Activated naive CD4-positive, alpha-beta T cell treated with anti-CD3 and anti-CD28 coated beads, Interleukin-2, amount 50 U/mL, for 72 hours (primary cell): ENCODE measurements at places on chromosomes 12 and 14.
A peak's percentile ranks its signal among the peaks of the same experiment; 100 is the strongest.

DNA sequence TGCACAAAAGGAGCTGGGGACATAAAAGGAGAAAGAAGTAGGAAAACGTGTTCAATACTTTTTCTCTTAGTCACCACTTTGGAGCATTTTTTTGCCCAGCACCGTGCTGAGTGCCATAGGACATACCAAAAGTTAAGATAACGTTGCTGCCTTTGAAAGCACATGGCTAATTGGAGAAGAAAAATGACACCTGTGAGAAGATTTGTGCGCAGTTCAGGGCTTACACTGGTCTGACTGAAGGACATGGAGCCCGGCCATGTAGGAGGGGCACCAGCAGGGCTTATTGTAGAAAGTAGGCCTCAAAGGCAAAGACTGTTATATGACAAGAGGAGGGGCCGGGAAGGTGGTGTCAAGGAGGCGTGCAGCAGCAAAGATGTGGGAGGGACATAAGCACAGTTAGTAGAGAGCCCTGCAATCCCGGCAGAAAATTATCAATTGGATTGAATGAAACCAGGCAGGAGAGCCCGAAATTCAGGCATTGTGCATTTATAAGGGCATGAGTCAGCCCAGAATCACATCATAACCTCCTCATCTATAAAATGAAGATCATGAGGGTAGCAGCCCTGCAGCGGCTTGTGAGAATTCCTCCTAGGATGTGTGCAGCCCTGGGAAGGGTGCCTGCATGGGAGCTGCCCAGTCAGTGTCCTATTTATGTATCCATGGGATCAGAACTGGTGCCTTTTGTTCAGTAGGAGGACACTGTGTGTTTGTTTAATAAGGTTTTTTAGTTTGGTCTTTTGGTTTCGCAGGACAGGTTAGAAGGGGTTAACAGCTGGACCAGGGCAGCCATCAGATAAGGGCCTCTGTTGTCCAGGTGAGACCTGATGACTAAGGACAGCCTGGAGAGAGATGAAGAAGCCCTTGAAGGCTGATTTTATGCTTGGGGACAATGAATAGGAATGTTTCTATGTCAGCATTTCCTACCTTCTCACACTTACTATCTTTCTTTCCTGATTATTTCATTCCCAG, 122.4 kb downstream of the GPR135 start:
- no peak for DNase-seq

DNA sequence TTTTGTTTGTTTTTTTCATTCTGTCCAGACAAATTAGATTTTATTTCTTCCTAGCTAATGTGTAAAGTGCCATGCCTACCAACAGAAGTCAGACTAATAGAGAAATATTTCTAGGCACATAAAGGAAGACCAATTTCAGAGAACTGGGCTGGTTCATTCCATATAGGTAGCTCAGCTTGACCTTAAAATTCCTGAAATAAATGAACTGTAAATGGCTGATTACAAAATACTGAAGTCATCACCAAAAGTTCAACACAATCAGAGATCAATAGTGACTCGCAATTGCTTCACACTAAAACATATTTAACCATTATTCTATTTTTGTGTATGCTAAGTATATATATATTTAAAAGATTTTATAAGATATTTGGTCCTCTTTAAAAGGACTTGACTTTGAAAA, 34.2 kb downstream of the PTPRB start:
- DNase-seq = no peak

DNA sequence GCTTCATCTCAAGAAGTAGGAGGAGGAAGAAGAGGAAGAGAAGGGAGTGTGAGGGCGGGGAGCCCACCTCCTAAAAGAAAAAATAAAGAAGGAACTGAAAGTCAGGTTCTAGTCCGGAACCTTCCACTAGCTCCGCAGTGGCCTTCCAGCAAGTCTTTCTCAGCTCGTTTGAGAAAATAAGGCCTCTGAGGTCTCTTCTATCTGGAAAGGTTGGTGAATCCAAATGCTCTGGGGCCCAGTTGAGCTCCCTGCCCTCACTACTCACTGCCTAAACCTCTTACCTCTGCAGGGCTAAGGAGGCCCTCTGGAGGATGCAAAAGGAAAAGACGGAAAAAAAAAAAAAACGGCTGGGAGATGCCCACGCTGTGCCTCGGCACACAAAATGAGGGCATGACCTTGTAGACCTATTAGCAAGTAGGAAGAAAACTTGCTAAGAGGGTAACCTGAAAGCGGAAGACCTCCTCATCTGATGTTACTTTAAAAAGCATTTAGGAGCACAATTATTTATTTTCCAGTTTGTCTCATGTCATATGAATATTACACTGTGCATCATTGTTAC, 35.9 kb downstream of the FBLN5 start:
- peak; percentile 24 for DNase-seq

DNA sequence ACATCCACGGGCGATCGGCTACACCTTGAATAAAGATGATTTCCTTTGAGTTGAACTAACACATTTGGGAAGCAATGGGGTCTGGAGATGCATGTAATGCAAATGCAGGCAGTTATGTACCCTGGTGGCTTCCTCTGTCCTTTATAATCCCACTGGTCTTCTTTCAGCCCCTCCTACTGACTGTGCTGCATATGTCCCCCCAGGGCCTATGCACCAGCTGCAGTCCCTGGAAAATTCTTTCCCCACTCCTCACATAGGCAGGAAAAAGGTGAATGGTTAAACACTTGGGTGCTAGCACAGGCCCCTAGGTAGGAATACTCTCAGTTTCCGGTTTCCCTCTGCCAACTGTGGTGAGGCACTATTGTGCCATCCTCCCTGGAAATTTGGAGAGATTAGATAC, 294.8 kb upstream of the SOX5 start:
- no peak for DNase-seq

GRCh38 chr14:95318399-95319311, 1.1 kb downstream of the CLMN start:
- DNase-seq = no peak

GRCh38 chr14:35320472-35320871, 28.3 kb downstream of the PSMA6 start:
- no peak for DNase-seq

- no peak for DNase-seq
Observed at GRCh38 chr14:98947911-98948595, 323.9 kb downstream of the BCL11B start.

- no peak for DNase-seq
Observed at GRCh38 chr12:27971606-27972005, 927 bp downstream of the PTHLH start.

DNA sequence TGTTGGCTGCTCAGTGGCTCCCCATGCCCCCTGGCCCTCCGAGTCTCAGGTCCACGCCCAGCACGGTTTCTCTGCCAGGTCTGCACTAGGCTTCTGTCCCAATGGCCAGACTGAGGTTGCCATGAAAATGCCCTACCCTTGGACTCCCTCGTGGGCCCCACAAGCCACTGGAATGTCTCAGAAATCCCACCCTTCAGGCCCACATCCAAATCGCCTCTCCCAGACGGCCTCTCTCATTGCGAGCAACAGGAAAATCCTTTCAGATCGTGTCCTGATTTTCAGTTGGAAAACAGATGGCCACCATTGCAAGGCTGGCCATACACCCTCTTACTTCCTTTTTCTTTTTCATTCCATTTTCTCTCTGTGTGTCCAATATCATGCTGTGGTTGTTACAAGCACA, 77.3 kb downstream of the IRF2BPL start:
- no peak for DNase-seq

DNA sequence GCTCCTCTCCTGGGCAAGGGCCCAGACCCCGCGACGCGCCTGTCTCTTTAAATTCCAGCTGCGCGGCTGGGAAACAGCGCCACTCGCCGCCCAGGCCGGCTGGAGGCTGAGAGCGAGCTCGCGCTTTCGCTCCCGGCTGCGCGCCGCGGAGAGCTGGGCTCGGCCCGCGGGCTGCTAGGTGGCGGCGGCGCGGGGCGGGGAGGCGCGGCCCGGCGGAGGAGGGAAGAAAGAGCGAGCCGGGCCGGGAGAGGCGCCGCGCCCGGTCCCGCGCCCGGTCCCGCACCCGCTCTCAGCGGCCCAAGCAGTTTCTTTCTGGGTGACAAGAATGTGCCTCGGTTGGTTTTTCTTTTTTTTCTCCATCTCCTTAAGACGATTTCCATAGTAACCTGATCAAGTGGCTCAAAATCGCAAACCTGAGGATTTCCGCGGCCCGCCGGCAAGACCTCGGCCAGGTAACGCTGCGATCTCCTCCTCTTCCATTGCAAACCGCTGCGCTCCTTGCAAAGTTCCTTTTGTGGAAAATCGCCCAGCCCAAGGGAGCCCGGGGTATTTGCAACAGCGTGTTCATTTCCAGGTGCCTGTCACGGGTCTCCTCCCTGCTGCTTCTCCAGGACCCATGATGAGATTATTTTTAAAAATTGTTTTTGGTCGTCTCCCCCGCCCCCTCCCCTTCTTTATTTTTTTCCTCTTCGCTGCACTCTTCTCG, 259.5 kb upstream of the E2F7 start:
- no peak for DNase-seq

- DNase-seq = no peak
Observed at GRCh38 chr12:10701131-10701681, 21.9 kb downstream of the YBX3 start.

- DNase-seq = no peak
Observed at GRCh38 chr14:52934762-52935161, 16.1 kb downstream of the FERMT2 start.

DNA sequence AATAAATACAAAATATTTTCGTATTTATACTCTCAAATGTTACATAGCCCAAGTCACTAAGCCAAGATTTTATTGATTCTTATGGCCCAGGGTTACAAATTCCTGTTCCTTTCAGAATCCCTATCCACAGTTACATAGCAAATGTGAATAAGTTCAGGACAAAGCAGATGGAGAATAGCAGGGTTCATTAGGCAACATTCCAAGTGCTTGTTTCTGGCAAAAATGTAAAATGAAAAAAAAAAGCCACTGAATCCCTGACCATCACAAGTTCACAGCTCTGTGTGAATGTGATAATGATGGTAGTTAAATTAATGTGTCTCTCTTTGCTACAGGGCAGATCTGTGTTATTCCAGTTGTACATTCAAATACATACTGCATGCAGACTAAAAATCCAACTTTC, 74.6 kb downstream of the KCNC2 start:
- DNase-seq = no peak

GRCh38 chr12:11592484-11592883, 57.0 kb upstream of the ETV6 start:
- DNase-seq = no peak

DNA sequence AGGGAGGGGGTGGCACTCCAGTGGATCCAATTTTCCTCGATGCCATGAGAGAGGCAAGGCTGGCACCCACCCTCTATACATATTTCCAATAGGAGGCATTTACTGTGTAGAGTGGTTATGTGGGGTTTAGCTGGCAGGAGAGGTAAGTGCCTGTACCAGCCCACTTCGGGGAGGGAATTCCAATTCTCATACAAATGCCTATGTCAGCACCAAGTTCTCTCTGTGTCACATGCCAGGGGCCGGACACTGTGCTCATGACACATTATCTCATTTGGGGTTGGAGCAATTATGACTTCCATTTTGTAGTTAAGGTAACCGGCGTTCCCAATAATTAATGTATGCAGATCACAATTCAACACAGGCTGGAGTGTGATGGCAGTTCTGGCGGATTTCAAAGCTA, 284.3 kb downstream of the KSR2 start:
- no peak for DNase-seq

GRCh38 chr14:58296726-58297125, 1.6 kb upstream of the ARID4A start:
- no peak for DNase-seq

GRCh38 chr12:113329791-113330417, 5.0 kb downstream of the SLC8B1 start:
- no peak for DNase-seq

GRCh38 chr12:4743046-4743445, 22.8 kb downstream of the GALNT8 start:
- DNase-seq = no peak

DNA sequence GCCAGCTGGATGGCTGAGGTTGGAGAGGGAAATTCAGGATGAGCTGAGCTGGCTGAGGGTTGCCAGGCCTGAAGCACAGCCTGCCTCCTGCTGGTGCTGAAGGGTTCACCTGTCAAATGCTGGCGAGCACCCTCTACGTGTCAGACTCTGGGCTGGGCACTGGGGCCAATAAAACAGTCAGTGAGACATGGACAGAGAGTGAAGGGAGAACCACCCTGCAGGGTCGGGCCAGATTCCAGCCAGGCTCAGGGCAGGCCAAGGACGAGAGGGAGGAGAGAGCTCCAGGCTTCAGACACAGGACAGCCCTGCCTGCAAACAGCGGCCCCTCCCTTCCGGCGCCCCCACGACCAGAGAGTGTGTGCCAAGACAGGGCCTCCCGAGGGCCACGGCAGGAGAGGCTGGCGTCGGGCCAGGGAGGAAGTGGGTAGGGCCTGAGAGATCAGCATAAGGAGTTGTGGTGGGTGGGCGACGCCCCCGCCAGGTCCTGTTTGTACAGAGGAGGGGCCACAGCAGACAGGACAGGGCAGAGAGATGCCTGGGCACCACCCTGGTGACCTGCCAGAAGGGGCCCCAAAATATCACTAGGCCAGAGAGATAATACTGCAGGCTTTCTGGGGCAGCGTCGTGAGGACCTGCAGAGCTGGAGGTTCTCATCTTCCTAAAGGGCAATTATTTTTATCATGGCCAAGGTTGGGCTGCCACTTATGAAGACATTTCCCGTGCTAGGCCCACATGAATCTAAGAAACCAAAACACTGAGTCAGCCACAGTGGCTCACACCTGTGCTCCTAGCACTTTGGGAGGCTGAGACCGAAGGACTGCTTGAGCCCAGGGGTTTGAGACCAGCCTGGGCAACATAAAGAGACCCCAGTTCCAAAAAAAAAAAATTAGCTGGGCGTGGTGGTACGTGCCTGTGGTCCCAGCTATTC, 73.1 kb upstream of the GPR68 start:
- DNase-seq = peak; percentile 73

- no peak for DNase-seq
Observed at GRCh38 chr14:76832503-76832988, 6.3 kb downstream of the LRRC74A start.

- no peak for DNase-seq
Observed at GRCh38 chr12:121581686-121582429, 1.0 kb upstream of the KDM2B start.

- peak; percentile 42 for DNase-seq
Observed at GRCh38 chr12:51863933-51864832, 15.7 kb upstream of the FIGNL2 start.

- DNase-seq = no peak
Observed at GRCh38 chr14:93056840-93057585, 58.7 kb downstream of the ITPK1 start.

GRCh38 chr12:68097386-68097785, 62.2 kb downstream of the IFNG start:
- DNase-seq = no peak

- no peak for DNase-seq
Observed at GRCh38 chr14:49220492-49220891, 365.7 kb downstream of the RPS29 start.

GRCh38 chr12:71748081-71748850, 6.4 kb upstream of the RAB21 start:
- no peak for DNase-seq
